WTC11 (cell line): ENCODE measurements at places on chromosomes 16 and 17.

DNA sequence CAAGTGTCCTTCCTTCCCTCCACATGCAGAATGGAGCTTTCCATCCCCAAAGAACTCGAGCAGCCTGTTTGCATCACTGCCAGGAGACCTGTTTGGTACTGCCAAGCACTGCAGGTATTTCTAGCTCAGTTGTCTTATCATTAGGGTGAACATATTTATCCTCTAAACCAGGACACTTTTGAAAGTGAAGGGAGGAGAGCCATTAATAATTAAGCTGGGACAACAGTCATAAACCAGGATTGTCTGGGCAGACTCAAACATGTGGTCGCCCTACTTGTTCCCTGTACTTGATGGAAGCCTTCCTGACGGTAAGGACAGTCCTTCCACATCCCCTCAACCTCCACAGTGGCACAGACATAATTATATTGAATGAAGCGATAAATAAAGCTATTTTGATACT lies 67.4 kb downstream of the PRKCA start:
- DNase-seq, result no peak

DNA sequence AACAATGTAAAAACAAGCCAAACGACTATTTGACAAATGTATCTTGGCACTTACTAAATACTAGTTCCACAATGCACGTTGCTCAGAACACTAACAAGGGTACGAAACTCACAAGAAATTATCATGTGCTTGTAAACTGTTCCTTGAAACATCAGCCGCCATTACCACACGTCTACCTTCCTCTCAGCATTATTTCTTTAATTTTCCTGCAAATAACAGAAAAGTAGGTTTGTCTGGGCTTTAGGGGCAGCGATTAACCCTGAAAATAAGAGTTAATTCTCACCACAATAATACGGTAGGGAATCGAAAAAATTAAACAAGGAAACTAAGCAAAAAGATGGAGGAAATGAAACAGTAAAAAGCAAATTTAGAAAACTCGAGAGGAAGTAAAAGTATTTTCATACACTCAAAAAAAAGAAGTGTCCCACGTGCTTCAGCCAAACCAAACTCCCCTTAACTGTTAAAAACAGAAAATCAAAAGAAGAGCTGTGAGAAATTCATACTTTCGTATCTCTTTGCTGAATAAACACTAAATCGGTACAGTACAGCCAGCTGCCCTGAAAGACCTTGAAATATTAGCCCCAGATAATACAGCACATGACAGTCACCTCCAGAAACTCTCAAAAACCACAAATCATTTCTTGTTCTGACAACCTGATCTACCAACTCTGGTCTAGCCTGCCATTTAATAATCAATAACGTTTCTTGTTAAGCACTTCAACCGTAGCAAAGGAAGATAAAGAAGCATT lies 1.2 kb downstream of the ARHGAP17 start:
- DNase-seq, result no peak

DNA sequence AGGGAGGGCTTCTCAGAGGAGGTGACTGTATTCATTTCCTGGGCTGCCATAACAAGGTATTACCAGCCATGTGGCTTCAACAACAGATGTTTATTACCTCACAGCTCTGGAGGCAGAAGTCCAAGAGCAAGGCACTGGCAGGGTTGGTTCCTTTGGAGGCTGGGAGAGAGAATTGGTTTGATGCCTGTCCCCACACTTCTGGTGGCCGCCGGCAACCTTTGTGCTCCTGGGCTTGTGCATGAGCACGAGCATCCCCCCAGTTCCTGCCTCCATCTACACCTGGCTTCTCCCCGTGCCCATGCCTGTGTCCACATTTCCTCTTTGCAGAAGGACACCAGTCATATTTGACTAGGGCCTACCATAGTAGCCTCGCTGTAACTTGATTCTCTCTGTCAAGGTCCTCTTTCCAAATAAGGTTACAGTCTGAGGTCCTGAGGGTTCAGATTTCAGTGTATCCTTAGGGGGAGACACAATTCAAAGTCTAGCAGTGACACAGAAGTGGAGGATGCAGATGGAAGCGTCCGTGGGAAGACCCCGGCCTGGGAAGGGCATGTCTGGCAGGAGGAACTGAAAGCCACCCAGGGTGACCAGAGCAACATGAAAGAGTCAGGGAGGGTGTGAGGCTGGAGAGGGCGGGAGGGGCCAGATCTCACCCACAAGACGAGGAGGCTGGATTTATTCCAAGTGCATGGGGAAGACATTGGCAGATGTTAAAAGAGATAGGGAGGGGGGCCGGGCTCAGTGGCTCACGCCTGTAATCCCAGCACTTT lies 188.2 kb upstream of the HSBP1 start:
- no peak for DNase-seq

DNA sequence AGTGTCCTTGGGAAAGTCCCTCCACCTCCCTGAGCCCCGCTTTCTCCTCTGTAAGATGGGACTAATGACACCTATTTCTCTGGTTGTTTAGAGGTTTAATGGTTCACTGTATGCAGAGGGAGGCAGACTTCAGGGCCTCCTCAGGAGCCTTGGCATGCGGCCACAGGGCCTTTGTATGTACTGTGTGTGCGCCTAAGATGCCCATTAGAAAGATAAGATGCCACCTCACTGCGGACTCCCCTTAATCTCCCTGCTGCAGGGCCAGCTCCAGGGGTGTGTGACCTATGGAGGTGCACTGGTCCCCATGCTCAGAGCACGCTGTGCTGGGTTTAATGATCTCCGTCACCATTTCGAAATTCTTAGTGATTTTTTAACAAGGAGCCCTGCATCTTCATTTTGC lies 59.3 kb downstream of the TMEM235 start:
- DNase-seq, result no peak

- no peak for DNase-seq
Measured at GRCh38 chr16:9578459-9578858, 487.0 kb downstream of the HAPSTR1 start.

DNA sequence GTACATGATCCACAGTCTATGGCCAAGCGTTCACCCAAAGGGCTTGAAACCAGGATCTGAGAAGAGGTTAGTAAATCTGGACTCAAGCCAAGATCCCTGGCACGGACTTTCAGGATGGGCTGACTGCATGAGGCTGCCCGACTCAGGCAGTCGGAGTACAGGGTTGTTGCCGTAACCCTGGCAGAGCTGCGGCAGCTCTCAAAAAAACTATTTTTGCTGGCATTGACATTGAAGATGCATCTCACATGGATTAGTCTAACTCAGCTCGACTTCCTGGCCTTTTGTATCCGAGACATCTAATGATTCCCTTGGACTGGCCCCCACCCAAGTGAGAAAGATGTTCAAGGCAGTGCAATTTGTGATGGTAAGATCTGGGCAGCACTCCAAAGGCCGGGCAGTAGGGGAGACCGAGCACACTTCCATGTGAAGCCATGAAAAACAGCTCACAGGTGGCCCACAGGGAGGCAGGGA lies 6.2 kb downstream of the SLC47A1 start:
- no peak for DNase-seq

DNA sequence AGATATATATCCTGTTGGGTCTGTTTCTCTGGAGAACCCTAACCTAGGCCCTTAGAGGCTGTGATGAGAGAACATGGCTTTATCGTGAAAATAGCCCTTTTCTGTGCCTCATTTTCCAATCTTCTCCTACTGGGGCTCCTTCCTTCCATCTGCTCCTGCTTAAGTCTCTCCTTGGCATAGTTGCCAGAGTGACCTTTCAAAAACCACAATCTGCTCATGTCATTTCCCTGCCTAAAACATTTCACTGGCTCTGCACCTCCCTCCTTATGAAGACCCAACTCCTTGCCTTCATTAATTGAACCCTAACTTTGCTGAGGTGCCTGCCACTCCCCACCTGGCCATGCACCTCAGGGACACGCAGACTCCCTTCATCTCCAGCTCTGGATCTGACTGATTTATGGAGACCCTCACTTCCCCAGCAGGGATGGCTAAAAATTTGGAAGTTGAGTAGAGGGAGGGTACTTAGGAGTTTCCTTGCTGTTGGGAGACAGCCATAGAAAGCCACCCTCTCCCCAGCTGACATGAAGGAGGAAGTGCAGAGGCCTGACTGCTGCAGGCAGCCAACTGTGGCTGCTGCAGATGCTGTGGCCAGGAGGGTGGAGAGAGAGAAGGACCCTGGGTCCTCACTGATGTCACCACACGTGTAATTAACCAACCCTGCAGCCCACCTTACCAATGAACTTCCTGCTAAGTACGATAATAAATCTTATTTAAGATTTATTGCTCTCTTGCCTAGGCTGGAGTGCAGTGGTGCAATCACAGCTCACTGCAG lies 6.3 kb upstream of the GGA2 start:
- DNase-seq, result no peak

GRCh38 chr16:56667581-56668571 lies at the start of gene MT1G:
MT1G (minus strand) TSS chr16:56668065; CDS start chr16:56667993, 72 bp downstream.
- DNase-seq, result peak; percentile 65

DNA sequence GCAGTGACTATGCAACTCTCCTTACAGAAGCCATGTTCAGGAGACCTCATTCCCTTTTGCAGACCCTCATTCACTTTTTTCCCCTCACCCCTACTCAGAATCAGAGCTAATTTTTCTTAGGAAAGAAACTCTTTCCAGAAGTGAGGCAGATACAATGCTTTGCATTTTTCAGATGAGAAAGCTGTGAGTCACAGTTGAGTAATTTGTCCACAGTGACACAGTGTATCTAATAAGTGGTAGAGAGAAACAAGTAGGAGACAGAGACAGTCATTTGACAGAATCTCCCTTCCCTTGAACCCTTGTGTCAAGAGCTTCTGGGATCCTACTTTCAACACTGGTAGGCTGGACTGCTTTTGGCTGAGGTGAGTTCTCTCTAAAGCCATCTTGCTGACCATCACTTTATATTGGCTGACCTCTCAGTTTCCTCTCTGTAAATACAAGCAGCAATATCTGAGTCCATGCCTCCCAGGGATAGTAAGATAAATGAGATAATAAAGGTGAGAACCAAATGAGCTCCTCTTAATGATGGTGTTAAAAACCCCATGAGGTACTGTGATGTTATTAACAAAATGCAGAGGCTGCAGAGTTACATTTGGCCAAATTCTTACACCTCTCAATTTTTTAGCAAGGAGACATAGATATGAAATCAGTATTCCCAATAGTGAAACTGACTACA lies 130.8 kb downstream of the CA10 start:
- DNase-seq, result no peak

- no peak for DNase-seq
Measured at GRCh38 chr17:27415120-27415795, 41.0 kb upstream of the KSR1 start.

DNA sequence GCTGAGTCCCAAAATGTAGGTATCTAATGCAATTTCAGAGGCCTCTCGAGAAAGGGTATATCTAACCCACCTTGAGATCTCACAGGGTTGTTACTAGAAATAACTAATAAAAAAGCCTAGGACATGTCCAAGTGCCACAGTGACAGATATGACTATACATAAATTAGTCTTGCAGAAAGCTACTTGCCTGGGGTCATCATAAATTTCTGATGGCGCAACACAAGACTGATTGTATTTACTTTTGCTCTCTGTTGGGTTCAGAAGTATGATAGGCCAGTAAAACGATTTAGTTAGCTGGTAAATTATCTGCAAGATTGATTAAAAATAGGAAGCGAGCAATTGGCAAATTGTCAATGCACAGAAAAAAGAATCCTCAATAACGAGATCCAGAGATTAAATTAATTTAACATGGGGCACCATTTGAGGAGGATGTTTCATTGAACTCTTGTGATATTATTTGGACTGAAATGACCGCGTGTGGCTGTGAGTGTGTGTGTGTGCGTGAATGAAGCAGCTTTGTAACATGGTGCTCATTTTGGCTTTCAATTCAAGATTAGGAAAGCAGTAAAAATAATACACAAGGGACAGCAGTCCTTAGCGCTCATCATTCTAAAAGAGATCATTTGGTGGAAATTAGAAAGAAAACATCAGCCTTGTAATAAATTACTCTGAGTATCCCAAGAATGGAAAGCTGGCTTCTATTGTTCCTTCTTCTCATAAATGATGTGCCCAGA lies 157.4 kb upstream of the ZFHX3 start:
- no peak for DNase-seq

DNA sequence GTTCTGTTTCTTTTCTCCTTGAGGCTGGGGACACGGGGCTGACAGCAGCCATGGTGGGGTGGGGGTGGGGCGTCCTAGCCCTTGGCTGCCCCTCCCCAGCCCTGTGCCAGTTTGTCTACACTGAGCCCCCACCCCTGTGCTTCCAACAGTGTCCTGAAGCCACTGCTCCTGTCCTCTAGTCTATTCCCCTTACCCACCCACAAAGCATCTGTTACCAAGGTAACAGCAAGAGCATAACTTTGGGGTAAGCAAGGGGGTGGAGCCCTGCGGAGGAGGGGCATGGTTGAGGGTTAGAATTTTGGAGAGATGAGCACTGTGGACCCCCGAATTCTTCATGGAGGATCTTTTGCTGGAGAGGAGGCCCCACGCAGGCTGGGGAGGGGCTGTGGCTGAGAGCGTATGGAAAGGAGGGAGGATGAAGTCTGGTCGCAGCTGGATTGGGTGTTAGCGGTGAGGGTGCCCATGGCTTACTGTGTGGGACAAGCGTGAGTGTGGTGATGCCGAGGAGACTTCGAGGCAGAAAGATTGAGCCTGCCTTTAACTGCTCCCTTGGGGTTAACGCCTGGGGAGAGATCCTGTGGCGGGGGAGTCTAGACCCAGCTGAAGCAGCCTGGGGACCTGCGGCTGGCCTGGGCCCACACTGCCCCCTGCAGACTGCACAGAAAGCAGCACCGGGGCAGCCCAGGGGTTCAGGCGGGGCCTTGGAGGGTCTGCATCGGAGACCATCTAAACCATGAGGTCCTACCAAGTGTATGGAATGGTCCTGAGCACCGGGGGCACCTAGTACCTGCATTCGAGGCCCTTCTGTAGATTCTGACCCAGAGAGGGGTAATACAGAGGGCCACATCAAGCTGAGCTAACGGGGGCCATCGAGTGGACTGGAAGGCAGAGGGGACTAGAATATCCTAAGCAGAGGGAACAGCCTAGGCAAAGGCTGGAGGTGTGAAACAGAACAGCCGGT lies 6.1 kb upstream of the STAC2 start:
- DNase-seq, result peak; percentile 83

DNA sequence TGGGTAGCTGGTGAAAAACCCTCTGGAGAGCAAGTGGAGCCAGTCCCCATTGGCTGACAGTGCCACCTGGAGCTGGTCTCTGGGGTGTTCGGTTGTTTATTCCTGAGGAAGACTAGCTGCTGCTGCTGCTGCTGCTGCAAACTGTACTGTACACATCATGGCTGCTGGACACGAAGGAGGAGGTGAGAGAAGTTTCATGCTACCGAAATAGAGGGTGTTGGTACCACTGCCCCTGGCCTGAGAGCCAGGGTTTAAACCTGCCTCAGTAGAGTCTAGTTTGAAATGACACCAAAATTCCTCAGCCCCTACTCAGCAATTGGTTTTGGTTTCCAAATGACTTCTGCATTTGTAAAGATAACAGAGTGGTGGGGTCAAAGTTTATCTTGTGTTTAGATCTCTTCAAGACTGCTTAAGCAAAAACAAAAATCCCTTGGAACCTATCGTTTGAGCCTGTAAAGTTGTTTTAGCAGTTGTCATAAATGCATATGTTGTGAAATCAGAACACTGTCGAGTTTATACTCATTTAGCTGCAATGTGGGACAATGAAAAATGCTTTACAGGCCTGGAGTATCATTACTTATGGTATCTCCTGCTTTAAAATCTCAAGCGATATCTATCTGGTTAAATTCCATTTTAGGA lies 40.8 kb downstream of the CYB5B start:
- no peak for DNase-seq
